NCI-H446 treated with DMSO at 0.1 percent for 48 hours (cell line): ENCODE measurements at places on chromosomes 7 and 10.

DNA sequence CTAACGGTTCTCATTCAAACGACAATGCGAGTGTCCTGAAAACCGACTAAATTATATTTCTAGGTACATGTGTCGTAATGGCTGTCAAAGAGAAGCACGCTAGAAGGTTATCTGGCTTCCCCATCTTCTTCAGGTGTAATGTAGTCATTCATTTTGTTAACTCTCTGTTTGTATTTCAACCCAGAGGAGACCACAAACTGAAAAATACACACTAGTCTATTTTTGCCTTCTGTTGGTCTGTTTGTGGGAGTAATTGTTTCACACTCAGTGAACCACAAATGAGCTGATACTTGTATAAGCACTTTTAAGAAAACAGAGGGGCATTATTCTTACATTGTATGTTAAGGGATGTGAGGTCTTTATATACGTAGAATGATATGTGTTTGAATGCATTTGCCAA, 305.9 kb downstream of the GATA3 start:
- DNase-seq: no peak

- no peak for DNase-seq
Observed at GRCh38 chr7:148982654-148983199, 45.6 kb downstream of the PDIA4 start.

GRCh38 chr7:128361411-128362379, at the start of gene PRRT4:
Gene PRRT4 (minus strand): TSS chr7:128361690.
- no peak for DNase-seq

- DNase-seq: no peak
Observed at GRCh38 chr10:15439341-15439842, 68.3 kb upstream of the FAM171A1 start.

GRCh38 chr10:36362257-36362656, 720.2 kb upstream of the FZD8 start:
- no peak for DNase-seq

DNA sequence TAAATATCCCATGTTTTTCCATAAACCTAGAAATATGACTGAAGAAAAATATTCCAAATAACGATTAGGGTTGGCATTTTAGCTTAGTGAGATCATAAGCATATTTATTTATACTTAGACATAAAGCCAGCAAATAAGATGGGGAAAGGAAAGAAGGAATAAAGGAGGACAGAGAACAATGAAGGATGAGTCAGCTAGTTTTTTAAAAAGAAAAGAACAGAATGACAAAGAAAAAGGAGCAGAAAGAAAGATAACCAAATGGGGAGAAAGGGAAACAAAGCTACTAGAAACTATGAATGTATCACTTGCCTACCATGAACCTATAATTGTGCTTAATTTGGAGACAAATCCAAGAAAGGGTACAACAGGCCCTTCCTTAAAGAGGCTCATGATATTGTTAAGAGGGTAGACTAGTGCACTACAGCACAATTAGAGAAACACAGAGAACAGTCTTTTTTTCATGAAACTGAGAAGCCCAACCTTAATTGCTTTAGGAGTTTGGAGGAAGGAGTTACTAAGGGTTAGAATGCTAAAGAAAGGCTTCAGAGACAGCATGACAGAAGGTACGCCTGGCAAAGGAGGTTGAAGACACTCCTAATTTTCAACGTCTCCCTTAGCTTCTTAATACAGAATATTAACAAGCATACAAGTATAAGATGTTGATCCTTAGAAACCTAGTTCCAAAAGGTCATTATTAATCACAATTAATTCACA, 23.9 kb downstream of the HERPUD2 start:
- no peak for DNase-seq

- no peak for DNase-seq
Observed at GRCh38 chr10:58779594-58779993, 266.9 kb downstream of the BICC1 start.

DNA sequence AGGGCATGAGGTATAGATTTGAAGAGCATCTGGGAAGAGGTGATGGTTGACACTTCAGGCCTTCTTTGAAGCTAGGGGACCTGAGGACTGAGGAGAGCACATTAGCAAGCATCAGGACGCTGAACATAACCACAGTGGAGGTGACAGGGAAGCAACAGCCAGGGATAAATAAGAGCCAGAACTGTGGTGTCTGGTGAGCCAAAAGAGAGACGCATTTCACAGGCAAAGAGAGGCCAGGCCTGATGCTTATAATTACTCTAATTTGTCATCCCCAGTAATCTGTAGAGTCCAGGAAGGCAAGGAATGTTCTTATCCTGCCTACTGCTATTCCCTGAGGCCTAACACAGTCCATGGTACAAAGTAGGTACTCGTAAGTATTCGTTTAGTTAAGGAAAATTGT, 10.4 kb upstream of the FAS start:
- DNase-seq: no peak

DNA sequence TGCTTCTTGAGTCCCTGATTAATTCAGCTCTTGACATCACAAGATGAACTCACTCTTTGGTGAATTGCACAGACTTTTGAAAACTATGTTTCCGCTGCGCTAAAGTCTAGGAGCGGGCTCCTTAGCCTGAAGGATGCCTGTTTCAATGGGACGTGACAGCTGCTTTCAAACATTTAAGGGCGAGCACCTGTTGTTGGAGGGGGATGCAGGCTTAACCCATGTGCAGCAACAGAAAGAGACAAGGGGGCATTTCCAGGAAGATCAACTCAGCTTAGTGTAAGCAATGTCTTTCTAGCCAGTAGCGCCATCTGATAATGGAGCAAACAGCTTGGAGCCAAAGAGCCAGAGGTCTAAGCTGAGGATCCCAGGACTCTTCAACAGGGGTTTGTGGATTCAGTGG, 8.4 kb upstream of the PFKFB3 start:
- no peak for DNase-seq

- DNase-seq: no peak
Observed at GRCh38 chr7:144391823-144392255, 11.7 kb downstream of the NOBOX start.

DNA sequence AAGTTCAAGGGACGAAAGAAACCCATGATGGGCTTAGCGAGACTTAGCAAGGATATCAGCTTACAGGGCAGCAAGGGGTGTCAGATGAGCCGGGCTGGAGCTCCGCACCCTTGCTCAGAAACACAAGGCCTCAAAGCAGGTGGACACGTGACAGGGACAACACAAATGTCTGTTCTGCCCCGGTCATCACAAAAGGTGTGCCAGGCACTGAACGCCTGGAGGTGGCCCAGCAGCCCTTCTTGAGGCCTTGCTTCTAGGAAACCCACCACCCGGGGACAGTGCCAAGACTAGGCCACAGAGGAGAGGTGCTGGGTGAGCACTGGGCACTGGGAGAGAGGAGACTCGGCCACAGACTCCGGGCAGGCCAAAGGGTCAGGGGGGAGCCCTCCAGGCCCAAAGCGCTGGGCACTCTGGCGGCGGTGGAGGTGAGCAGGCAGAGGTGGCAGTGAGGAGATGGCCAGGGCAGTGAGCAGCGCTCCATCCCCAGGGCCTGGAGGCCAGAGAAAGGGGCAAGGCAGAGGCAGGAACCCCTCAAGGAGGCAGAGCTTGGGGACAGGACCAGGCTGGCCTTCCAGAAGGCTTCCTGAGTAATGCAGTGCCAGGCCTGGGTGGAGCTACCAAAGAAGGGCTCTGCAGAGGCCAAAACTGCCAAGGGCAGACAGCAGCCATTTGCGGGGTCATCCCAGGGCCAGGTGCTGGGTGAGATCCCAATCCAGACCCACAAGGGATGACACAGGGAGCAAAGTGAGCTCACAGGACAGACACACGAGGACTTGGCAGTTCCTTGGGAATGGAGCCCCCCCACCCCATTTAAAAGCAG, 22.7 kb downstream of the EBF3 start:
- DNase-seq: no peak

GRCh38 chr10:60096761-60097513, 190.6 kb upstream of the CCDC6 start:
- DNase-seq: no peak

GRCh38 chr7:91344911-91345310, 80.7 kb downstream of the FZD1 start:
- DNase-seq: no peak

GRCh38 chr10:90480466-90480865, 377.4 kb downstream of the HTR7 start:
- no peak for DNase-seq

GRCh38 chr7:111931958-111932357, 274.2 kb downstream of the DOCK4 start:
- no peak for DNase-seq

DNA sequence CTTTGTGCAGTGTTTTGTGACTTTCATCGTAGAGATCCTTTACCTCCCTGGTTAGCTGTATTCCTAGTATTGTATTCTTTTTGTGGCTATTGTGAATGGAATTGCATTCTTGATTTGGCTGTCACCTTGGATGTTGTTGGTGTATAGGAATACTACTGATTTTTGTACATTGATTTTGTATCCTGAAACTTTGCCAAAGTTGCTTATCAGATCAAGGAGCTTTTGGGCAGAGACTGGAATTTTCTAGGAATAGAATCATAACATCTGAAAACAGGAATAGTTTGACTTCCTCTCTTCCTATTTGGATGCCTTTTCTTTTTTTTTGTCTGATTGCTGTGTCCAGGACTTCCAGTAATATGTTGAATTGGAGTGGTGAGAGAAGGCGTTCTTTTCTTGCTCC, 283.8 kb upstream of the LRGUK start:
- no peak for DNase-seq

DNA sequence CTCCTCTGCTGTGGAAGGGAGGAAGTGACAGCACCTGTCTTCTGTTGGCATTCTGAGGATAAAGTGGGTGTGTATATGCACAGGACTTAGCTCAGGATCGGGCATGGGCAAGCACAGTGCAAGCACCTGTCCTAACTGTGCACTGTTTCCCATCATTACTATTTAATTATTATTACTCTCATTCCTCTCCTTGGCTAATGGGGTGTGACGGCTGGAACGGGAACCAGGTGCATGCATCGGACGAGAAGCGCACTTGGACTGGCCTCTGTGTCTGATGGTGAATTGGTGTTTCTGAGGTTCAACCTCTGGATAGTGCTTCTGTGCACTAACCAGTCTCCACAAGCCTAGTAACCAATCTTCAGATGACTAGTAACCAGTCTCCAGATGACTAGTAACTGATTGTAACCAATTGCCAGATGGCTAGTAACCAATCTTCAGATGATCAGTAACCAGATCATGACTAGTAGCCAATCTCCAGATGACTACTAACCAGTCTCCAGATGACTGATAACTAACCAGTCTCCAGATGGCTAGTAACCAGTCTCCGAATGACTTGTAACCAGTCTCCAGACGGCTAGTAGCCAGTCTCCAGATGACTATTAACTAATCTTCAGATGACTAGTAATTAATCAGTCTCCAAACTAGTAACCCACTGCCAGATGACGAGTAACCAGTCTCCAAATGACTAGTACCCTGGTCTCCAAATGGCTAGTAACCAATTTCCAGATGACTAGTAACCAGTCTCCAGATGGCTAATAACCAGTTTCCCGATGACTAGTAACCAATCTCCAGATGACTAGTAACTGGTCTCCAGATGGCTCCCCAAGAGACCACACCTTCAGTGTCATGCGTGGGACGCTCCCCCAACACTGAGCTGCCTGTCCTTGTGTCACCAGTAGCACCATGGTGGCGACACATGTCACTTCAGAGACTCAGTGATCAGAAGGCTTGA, 85.8 kb downstream of the PAXIP1 start:
- no peak for DNase-seq

DNA sequence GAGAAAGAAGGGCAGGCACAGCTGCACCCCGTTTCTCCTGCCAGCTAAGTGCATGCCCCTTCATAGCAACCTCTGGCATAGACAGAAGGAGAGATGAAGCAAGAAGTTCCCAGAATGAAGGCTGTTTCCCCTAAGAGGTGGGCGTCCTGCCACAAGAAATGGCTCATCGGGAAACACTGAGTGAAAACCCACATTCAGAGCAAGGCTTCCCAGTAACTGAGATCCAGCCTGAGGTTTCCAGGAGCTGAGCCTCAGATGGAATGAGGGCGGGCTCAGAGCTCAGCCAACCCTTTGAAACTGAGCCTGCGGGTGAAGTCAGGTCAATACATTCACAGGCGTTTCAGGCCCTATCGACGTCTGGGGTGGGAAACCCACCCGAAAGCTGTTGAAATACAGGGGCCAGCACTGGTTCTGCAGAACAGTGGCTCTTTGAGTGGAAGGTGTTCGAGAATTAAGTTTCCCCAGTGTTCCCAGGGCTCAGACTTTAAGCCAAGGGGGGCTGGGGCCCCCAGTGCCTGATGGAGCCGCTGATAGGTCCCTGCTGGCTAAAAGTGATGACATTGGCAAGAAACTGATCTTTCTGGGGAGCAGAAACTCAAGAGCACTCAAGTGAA, 510.2 kb downstream of the RPS24 start:
- no peak for DNase-seq

DNA sequence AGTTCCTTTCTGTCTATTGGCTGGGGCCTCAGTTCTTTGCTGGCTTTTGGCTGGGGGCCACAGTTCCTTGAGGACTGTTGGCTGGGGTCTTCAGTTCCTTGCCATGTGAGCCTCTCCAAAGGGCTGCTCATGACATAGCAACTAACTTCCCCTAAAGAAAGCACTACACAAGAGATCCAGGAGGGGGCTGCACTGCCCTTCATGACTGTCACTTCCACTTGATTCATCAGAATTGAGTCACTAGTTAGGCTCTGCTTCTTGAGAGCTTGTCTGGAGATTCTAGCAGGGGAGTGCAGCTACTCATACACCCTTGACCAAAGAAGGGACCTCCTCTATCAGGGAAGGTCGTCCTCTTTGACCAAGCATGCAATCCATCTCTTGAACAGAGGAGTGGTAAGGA, 38.0 kb upstream of the MKX start:
- no peak for DNase-seq

DNA sequence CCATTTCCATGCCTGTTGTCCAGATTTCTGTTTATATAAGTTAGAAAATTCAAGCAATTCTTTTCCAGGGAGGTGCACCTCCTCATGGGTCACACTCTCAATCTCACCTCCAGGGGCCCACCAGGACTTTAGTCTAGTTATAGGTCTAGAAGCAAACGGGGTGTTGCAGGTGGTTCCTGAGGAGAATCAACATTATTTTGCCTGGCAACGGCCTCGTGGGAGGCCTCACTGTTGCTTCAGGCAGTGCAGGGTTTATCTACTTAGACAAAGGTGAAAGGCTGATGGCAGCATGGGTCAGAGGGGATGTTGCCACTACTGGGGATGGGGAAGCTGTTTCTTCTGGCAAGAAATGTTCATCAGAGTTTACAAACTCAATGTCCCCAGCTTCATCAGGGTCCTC, 56.7 kb upstream of the LRRC18 start:
- no peak for DNase-seq

DNA sequence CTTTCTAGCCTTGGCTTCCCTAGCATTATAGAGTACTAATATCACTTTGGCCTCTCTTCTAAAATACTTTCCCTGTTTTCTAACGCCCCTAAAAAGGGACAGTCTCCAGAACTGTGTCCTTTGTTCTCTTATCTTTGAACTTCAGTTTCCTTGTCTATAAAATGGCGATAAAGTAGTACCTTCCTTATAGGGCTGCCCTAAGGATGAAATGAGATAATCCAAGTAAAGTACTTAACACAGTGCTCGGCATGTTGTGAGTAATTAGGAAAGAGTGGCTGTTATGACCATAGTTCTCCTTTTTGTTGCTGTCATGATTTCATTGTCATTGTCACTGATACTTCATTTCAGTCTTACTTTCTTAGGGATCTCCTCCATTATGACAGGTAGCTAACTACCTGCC, 114.7 kb downstream of the EXOC4 start:
- no peak for DNase-seq
